ENCODE measurements at places on chromosomes 4 and X. TPM values are rescaled to one million over a fixed set of nuclear protein-coding genes. Genes with fewer than 3 reads are reported as not detected.

COX7B2 gene
- not detected for total RNA-seq

- H3K27ac ChIP-seq, result no peak overlapping the region
- peaks cover 14% of the 10 kb centered on the region for H3K27me3 ChIP-seq
- H3K36me3 ChIP-seq, result no peaks in the 10 kb centered on the region
- no peak overlapping the region for H3K4me3 ChIP-seq
These were observed 24.9 kb upstream of the CLDN24 start for GRCh38 chr4:183347146-183347545.

GRCh38 chrX:37315511-37316248, 33.5 kb upstream of the PRRG1 start:
- H3K4me3 ChIP-seq, result no peak overlapping the region
- H3K27ac ChIP-seq, result no peak overlapping the region
- H3K27me3 ChIP-seq, result no peaks in the 10 kb centered on the region
- no peaks in the 10 kb centered on the region for H3K4me1 ChIP-seq

DNA sequence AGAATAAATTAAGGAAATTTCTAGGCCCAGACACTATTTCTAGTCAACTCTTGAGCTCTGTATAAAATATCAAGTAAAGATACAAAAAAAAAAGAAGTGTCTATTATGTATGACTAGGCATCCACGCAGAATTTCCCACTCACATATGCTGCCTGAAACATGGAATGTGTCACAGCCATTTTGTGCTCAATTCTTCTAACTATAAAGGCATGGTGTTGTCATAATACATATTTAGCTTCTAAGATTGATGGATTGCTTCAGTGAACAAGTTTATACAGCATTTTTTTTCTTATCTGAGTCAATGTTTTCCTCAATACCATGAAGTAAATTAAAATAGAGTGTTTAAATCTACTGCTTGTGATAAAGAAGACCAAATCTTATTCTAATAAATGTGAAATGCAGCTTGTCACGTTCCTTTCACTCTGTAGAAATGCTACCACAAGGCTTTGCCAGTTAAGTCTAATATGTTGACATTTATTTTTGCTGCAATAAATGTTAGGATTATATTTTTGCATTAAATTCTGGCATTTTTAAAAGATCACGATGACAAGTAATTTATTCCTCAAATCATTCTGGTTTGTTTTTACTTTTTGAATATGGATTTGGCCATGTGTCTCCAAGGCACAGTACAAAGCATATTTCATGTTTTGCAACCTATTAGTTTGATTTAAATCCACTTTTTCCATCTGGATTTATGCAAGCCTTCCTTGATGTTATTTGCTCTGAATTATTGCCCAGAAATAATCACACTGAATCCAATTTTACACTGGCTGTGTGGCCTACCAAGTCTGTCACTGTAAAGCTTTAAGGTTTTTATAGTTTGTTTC, 1829.0 kb upstream of the PCDH7 start:
- H3K4me1 ChIP-seq, result no peaks in the 10 kb centered on the region
- H3K27ac ChIP-seq, result no peak overlapping the region
- H3K4me3 ChIP-seq, result no peak overlapping the region
- no peaks in the 10 kb centered on the region for H3K36me3 ChIP-seq

- H3K4me1 ChIP-seq, result no peaks in the 10 kb centered on the region
- no peaks in the 10 kb centered on the region for H3K36me3 ChIP-seq
- H3K27ac ChIP-seq, result no peak overlapping the region
- H3K4me3 ChIP-seq, result no peak overlapping the region
- no peak for DNase-seq
- H3K27me3 ChIP-seq, result no peaks in the 10 kb centered on the region
These were observed 74.0 kb downstream of the AFF2 start for GRCh38 chrX:148574237-148574973.

EFNB1 gene
- 4.3 TPM for total RNA-seq

FBXL5 gene
- total RNA-seq, result 51.8 TPM

- H3K27ac ChIP-seq, result no peak overlapping the region
- H3K4me3 ChIP-seq, result no peak overlapping the region
- no peaks in the 10 kb centered on the region for H3K27me3 ChIP-seq
- peaks cover 3% of the 10 kb centered on the region for H3K36me3 ChIP-seq
- DNase-seq, result peak; percentile 51
These were observed 11.6 kb downstream of the SMIM20 start for GRCh38 chr4:25925486-25926201.

GRCh38 chr4:181659876-181660275, 583.3 kb upstream of the TENM3 start:
- DNase-seq, result no peak
- no peaks in the 10 kb centered on the region for H3K4me1 ChIP-seq
- H3K27me3 ChIP-seq, result no peaks in the 10 kb centered on the region
- H3K4me3 ChIP-seq, result no peak overlapping the region
- H3K27ac ChIP-seq, result no peak overlapping the region

- no peaks in the 10 kb centered on the region for H3K27me3 ChIP-seq
- no peak for DNase-seq
- no peak overlapping the region for H3K27ac ChIP-seq
- H3K36me3 ChIP-seq, result no peaks in the 10 kb centered on the region
These were observed 381.0 kb upstream of the BOD1L1 start for GRCh38 chr4:14008494-14008893.

DNA sequence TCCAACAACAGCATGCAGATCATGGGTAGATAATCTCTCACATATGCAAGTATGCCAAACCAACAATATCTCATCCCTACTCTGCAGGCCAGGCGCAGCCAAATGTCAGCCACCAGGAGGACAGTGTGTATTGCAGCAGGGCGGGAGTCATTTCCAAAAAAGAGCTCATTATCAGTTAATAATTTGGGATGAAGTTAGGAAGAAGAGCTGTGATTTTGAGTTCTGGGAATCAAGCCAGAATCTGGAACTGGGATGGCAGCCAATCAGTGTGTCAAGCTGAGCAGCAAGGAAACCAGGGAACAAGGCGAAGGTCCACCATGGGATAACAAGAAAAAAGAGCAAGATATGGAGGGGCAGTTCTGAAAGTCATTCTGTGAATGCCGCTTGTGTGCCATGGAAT, 88.2 kb upstream of the CAMK2D start:
- H3K27me3 ChIP-seq, result no peaks in the 10 kb centered on the region
- H3K36me3 ChIP-seq, result no peaks in the 10 kb centered on the region
- H3K4me3 ChIP-seq, result no peak overlapping the region
- no peak for DNase-seq
- H3K27ac ChIP-seq, result no peak overlapping the region
- H3K4me1 ChIP-seq, result no peaks in the 10 kb centered on the region

SMIM10L2A gene
- 0.38 TPM for total RNA-seq

PABPC1L2A gene
- total RNA-seq, result not detected

DNA sequence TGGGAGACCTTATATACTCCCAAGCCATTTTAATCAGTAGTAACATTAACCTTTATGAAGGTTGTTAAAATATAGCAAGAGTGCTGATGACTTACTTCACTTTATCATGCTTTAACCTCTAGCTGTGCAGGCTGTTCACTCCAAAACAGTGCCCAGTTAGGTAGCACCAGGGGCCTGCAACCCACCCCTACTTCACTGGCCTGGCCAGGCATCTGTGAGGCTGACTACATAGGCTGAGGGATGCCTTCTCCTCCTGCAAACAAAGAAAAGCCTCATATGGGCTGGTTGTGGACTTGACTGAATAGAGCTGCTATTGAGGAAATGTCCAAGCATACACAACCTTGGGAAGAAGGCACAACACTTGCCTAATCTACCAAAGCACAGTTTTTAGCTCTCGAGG, 172.8 kb downstream of the SHROOM3 start:
- H3K36me3 ChIP-seq, result no peaks in the 10 kb centered on the region
- H3K27me3 ChIP-seq, result peaks cover 24% of the 10 kb centered on the region
- H3K4me3 ChIP-seq, result no peak overlapping the region
- peaks cover 6% of the 10 kb centered on the region for H3K4me1 ChIP-seq

AMOT gene
- 0.28 TPM for total RNA-seq

DNA sequence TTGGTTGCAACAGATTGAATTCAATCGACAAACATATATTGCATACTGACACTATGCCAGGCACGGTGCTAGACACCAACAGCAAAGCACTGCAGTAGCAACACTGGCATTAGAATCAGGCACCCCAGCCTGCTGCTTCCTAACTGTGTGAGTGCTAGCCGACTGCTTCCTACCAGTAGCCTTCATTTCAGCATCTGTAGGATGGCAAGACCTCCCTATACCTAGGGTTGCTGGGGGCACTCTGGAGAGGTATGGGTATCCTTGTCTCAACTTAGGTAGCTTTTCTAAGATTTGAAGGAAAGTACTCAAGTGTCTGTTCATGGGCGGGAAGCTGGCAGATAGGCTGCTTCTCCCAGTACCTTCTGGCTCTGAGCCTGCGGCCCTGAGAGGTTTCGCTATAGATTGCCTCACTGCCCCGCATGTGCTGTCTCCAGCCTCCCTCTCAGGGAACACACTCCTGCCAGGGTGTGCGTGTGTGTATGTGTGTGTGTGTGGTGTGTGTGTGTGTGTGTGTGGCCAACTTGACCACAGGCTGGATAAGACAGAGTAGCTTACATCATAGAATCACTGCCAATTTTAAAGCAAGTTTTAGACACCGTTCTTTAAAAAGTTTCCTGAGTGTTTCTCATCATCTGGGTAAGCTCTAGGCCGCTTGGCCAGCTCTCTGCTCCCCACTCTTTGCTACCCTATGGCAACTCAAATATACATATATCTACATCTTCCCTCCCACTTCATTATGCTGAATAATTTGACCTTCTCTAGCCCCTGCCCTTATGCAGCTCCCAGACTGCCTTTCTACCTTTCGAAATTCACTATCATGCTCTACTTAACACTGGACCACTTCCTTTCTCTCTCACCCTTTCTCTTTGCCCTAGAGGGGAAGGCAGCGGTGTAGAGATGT, 97.0 kb upstream of the PJA1 start:
- H3K4me3 ChIP-seq, result no peak overlapping the region
- H3K27ac ChIP-seq, result no peak overlapping the region
- no peaks in the 10 kb centered on the region for H3K4me1 ChIP-seq
- H3K27me3 ChIP-seq, result peaks cover 15% of the 10 kb centered on the region
- no peak for DNase-seq
- no peaks in the 10 kb centered on the region for H3K36me3 ChIP-seq

DNA sequence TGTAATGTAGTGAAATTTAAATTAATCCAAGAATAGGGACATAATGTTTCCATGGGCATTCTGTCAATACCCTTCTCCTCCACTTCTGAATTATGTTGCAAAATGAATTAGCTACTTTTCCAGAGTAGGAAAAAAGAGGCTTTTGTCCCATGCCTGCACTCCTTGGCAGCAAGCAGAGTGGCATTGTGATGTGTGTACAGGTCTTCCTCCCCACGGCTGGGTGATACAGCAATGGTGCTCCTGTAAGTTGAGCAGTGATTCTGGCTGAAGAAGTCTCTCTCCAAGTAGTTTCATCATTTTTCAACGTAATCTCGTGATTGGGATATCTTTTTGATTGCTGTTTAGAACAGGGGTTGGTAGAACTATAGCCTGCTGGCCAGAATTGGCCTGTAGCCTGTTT, 59.9 kb downstream of the KIT start:
- H3K27ac ChIP-seq, result no peak overlapping the region
- no peak for DNase-seq
- no peaks in the 10 kb centered on the region for H3K36me3 ChIP-seq
- no peaks in the 10 kb centered on the region for H3K27me3 ChIP-seq
- no peak overlapping the region for H3K4me3 ChIP-seq
- no peaks in the 10 kb centered on the region for H3K4me1 ChIP-seq

Measured in activated CD8-positive, alpha-beta memory T cell treated with anti-CD3 and anti-CD28 coated beads, Interleukin-2, amount 10 ng/mL, durations not matched to agents 7 days and 5 days (primary cell).